Activated CD8-positive, alpha-beta memory T cell treated with anti-CD3 and anti-CD28 coated beads for 48 hours (primary cell): ENCODE measurements at places on chromosomes 13 and 19.
A peak's percentile ranks its signal among the peaks of the same experiment; 100 is the strongest.

- DNase-seq = no peak
Measured at GRCh38 chr13:85608255-85608829, 190.9 kb downstream of the SLITRK6 start.

DNA sequence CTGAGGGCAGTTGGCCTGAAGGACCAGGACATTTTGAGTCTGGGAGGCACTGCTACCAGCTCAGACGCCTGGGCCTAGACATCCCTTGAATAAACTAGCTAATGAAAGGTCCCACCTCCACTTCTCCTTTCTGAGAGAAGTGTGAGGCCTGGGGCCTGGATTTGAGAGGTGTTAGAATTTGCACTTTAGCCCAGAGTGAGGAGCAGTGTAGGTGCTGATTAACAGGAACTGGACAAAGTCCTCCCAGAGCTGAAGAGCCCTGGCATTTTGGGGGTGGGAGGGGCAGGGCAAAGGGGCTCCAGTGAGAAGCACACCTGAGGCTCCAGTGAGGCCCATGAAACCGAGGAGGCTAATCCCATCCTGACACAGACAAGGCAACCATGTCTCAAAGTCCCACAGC is 15.2 kb upstream of the SLC1A5 start:
- no peak for DNase-seq

GRCh38 chr19:14731200-14731599 is 41.4 kb downstream of the ZNF333 start:
- DNase-seq = no peak

DNA sequence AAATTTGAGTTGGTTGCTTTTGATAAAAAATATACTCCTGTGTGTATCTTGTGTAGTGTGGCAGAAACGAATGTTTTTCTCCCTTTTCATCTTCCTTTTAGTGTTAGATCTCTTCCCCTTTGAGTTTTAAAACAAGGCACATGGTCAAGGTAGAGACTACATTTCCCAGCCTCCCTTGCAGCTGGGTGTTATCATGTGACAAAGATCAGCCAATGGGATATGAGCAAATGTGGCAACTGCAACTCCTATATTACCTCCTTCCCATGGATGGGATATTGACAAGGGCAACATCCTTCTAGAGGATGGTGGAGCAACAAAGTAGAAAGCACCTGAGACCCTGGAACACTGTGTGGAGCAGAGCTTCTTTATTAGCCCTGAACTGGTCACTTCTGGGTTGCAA is 42.4 kb downstream of the ADGRE3 start:
- DNase-seq = no peak

GRCh38 chr19:57068921-57069697 is 50.7 kb upstream of the USP29 start:
- DNase-seq = no peak

- no peak for DNase-seq
Measured at GRCh38 chr13:106355866-106356265, 179.6 kb downstream of the EFNB2 start.

- no peak for DNase-seq
Measured at GRCh38 chr13:99690426-99691174, 189.3 kb downstream of the TM9SF2 start.

DNA sequence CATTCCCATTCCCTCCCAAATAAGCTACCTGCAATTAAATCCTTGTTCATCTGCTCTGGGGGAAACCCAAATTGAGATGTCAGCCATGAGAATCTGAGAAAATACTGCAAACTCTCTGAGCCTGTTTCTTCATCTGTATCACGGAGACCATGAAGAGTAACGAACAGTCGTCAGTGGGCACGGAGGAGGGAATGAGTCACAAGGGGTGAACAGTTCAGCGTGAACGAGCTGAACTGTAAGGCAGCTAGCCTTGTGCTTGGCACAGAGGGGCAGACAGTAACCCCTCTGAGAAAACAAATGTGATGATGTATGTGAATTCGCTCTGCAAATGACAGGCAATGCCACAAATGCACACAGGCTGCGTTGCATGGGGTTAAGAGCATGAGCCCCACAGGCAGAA is 288.7 kb downstream of the FOXO1 start:
- DNase-seq = no peak

DNA sequence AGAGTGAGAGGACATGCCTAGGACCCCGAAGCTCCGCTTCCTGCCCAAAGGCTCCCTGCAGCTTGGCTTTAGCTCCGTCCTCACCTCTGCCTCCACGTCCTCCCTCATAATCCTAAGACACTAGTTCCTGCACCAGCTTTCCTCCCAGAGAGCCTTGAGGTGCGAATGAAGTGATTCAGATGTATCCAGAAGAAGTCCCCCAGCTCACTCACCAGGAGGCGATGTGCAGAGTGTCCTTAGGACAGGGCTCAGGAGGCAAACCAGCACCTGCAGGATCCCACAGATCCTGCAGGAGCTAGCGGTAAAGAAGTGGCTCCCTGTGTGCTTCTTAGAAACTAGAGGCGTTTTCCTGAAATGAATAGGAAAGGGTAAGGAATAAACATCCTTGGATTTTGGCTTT is 109.7 kb downstream of the HSPH1 start:
- DNase-seq = no peak

GRCh38 chr13:77391475-77391874 is 64.6 kb upstream of the MYCBP2 start:
- DNase-seq = no peak

- no peak for DNase-seq
Measured at GRCh38 chr19:39372047-39372802, 18.7 kb downstream of the PAF1 start.

- DNase-seq = no peak
Measured at GRCh38 chr19:40134866-40135265, 44.1 kb upstream of the ZNF780A start.

GRCh38 chr19:19202707-19203011 is 555 bp downstream of the NR2C2AP start:
- DNase-seq = no peak

DNA sequence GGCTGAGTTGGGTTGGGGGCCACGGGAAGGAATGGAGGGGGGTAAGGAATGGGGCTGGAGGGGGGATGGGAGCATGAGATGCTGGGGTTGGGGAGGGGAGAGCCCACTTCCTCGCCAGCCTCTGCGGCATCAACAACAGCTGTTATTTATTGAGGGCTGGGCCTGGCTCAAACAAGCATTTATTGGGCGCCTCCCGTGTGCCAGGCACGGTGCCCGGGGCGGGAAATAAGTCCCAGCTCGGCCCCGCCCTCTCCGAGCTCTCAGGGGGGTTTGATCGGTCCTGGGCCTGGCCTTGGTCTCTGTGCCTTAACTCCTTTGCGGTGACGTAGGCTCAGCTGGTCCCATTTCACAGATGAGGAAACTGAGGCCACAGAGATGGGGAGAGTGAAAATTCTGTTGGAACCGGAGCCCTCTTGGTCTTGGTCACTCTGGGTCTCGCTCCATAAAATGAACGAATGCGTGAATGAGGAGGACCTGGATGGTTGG is 919 bp upstream of the ADAMTS10 start:
- DNase-seq = no peak

DNA sequence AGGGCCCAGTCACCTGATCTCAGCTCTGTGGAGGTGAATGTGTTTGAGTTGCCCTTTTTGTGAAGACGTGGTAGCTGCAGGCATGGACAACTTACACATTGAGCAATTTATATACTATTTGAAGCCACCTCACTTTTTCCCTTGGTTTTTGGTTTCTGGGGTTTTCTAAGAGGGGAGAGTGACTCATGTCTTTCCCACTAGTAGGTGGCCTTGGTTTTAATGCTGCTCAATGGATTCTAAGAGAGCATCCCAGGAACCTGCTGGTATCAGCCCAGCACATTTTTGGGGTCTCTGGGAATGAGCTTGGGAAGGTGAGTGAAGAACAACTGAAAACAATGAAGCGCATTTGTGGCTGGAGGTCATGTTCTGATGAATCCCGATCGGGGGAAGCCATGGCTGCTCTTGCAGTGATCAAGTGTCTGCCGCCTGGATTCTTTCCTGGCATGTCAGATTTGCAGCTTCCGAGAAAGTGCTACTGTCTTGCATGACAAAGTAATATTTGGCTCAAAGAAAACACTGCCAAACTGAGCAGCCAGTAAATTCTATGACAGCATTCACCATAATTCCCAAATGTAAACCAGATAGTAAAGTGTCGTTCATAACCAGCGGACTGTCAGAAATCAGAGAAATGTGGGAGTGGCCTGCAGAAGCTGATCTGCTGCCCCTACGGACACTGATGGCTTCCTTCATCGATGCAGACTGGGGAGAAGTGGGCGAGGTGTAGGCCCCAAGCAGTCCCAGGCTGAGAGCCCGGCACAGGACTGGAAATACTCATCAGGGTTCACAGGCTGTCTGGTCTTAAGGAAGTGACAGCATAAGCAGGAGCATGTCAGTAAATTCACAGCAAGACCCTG is 98.7 kb downstream of the COL4A2 start:
- DNase-seq = no peak

DNA sequence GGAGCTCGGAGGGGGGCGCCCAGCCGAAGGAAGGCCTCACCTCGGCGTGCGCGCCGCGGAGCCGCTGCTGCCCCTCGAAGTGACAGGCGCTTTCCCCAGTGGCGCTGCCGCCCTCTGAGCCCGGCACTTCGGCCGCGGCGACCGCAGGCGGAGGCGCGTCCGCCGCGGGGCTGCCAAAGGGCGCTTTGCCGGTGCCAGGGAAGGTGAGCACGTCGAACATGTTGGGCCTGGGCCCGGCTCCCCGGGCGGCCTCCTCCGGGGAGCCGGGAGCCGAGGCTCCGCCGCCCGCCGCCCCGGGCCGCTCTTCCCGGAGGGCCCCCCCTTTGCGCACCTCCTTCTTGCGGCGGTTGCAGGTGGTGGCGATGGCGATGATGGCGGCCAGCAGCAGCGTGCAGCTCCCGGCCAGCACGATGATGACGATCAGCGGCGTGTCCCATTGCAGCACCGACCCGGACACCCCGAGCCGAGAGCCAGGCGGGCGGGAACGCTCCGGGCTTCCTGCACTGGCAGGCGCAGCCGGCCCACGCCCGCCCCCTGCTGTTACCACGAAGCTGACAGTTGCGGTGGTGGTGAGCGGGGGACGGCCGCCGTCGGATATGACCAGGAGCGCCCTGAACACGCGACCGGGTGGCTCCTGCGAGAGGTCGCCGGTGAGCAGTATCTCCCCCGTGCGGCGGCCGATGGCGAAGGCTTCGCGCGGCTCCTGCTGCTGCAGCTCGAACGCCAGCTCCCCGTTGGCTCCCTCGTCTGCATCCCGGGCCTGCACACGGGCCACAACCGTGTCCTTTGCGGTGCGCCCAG is 2.5 kb downstream of the PCDH8 start:
- no peak for DNase-seq

DNA sequence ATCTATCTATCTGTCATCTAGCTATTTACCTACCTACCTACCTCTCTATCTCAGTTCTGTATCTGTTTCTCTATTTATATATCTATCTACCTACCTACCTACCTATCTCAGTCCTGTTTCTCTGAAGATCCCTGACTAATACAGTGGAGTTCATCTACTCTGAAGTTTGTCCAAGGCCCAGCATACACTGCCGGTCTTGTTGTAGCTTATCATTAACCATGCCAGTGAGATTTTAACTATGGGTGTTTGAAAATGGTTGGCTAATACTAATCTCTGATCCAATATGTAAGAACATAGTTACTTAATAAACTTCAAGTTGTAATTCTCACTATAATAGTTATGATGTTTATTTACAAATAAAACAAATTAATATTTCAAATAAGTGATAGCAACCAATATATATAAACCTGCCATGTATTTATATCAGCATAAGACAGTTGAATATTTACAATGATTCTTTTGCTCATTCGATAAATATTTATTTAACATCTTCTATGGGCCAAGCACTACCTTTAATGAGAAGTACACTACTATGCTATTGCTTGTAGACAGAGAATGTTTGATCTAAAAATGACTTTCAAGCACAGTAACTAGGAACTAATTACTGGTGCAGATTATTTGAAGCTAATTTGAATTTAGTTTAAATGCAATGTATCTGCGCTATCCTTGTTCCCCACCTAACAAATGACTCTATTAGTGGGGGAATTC is 242.1 kb downstream of the KLF5 start:
- DNase-seq = no peak

GRCh38 chr19:55173714-55174409 is 6.2 kb downstream of the SYT5 start:
- no peak for DNase-seq

GRCh38 chr19:996051-996838 is 4.0 kb upstream of the GRIN3B start:
- peak; percentile 48 for DNase-seq

DNA sequence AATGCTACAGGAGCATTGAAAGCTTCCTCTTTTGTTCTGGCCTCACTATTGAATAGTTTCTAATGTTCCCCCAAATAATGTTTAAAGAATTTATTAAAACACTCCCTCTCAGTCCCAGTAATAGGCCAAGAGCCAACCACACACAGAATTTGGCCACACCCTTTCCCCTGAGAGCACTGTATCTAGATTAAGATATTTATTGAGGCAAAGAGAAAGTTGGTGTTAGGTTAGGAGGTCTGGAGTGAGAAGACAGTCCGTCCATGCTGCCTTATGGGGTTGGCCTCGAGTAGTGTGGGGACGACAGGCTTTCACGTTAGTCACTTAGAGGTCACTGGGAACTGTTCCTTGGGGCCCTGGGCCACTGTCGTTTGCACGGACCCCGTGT is 122.9 kb upstream of the RNF113B start:
- no peak for DNase-seq
